ENCODE measurements at places on chromosomes 4 and X.

GRCh38 chr4:38902695-38903094 lies 35.1 kb downstream of the FAM114A1 start:
- DNase-seq = peak; percentile 33

- DNase-seq = no peak
These were observed 19.7 kb downstream of the HERC6 start for GRCh38 chr4:88398381-88398780.

DNA sequence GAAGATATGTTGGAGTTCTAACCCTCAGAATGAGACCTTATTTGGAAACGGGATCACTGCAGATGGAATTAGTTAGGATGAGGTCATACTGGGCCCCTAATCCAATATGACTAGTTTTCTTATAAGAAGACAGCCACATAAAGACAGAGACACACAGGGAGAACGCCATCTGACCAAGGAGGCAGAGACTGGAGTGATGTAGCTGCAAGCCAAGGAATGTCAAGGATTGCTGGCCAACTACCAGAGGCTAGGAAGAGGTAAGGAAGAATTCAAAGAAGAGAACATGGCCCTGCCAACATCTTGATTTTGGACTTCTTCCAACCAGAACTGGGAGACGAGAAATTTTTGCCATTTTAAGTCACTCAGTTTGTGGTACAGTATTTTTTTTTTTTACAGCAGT lies 152.8 kb upstream of the DIPK2B start:
- no peak for DNase-seq

GRCh38 chrX:153430796-153431195 lies 15.1 kb downstream of the TREX2 start:
- no peak for DNase-seq

DNA sequence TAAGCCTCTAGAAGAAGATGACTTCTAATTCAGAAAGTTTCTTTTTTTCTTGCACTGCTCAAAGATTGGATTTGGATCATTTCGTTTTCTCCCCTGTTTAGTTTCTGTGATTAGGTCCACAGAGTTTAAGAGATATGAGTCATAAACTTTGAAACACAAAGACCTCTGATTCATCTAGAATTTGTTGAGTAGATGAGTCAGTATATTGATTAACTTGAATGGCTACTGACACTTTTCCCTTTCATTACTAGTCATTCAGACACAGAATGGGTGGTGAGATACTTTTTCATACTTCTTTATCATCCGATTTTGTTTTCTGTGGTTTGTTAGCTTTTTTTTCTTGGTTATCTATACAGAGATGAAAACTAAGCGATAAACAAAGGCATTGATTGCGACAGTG lies 34.1 kb upstream of the AFF2 start:
- no peak for DNase-seq

- DNase-seq = peak; percentile 30
These were observed 213.4 kb downstream of the TMA16 start for GRCh38 chr4:163707873-163708272.

- peak; percentile 53 for DNase-seq
These were observed 399.7 kb downstream of the PABPC4L start for GRCh38 chr4:133801883-133802282.

GRCh38 chrX:7446815-7447214 lies 298.9 kb upstream of the PUDP start:
- no peak for DNase-seq

DNA sequence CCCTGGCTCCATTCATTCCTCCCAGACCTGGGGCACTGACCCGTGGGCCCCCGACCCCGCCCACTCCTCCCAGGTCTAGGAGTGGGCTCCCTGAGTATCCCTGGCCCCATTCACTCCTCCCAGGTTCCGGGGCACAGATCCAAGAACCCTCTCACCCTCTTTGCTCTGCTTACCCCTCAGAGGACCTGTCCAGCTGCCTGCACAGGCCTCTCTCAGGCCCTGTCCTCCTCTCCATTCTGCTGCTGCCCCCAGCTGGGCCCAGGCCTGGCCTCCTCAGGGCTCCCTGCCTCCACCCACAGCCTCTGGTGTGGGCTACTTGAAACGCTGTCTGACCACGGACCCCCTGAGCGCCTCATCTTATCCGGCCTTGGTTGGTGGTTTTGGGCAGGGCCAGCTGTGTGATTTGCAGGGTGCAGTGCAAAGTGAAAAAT lies 217.7 kb upstream of the PSAPL1 start:
- no peak for DNase-seq

- no peak for DNase-seq
These were observed 23.1 kb upstream of the PLK4 start for GRCh38 chr4:127857641-127858040.

GRCh38 chr4:79687006-79687405 lies 279.0 kb upstream of the GK2 start:
- DNase-seq = no peak

DNA sequence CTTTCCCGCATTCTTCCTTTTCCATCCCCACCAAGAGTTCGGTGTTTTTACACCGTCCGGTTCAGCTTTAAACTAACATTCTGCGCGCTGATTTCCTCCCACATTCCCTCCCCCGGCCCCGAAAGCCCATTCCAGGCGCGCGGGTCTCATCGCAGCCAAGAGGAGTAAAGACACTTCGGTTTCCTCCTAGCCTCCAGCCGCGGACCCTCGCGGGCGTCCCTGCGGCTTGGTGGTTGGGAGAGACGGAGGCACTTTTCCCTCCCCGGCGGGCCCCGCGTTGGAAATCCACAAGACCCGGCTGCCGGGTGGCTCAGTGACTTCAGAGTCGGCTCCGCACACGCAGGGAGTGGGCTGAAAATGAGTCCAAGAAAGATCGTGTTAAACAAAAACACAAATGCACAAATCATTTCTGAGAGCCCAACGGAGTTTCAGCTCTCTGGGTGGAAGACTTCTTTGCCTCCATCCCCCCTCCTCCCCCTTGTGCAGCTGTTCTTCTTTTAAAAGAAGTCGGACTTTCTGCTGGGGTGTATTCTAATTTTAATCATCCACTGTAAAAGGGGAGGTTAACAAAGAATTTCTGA lies 2.0 kb upstream of the ARX start:
- no peak for DNase-seq

DNA sequence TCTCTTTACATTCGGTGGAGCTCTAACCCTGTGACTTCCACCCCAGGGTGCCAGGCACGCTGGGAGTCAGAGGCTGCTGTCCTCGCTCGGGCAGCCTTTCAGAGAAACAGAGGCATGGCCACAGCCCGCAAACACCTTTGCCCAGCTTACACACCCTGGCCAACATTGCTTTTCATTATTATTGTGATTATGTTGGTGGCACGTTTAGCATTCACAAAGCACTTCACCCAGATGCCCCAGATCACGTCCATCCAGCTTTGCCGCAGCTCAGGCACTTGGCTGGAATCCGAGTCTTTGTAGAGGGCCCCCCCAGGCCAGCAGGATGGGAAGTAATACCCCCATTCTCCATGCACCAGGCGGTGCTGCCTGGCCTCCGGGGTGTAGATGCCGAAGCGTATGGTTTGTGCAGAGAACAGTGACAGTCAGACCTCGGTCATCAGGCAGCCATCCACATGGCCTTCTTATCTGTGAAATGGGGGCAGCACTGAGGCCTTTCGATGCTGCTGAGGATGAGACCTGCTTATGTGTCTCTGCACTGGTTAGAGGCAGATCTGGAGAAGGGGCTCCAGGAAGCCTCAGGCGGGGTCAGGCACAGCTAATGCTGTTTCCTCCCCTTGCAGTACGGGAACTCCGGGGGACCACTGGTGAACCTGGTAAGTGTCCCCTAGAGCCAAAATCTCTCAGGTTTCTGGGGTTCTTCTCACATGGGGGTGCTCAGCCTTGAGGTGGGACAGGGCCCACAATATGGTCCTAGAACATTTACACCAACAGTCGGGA lies 22.3 kb downstream of the HTRA3 start:
- DNase-seq = no peak

- peak; percentile 35 for DNase-seq
These were observed 29.2 kb downstream of the NKX1-1 start for GRCh38 chr4:1376841-1377605.

- no peak for DNase-seq
These were observed 36.5 kb downstream of the AFF2 start for GRCh38 chrX:148536961-148537360.

- no peak for DNase-seq
These were observed 201.5 kb downstream of the TBX22 start for GRCh38 chrX:80216086-80216485.

GRCh38 chr4:116599859-116600258 lies 485.5 kb downstream of the TRAM1L1 start:
- DNase-seq = peak; percentile 52

DNA sequence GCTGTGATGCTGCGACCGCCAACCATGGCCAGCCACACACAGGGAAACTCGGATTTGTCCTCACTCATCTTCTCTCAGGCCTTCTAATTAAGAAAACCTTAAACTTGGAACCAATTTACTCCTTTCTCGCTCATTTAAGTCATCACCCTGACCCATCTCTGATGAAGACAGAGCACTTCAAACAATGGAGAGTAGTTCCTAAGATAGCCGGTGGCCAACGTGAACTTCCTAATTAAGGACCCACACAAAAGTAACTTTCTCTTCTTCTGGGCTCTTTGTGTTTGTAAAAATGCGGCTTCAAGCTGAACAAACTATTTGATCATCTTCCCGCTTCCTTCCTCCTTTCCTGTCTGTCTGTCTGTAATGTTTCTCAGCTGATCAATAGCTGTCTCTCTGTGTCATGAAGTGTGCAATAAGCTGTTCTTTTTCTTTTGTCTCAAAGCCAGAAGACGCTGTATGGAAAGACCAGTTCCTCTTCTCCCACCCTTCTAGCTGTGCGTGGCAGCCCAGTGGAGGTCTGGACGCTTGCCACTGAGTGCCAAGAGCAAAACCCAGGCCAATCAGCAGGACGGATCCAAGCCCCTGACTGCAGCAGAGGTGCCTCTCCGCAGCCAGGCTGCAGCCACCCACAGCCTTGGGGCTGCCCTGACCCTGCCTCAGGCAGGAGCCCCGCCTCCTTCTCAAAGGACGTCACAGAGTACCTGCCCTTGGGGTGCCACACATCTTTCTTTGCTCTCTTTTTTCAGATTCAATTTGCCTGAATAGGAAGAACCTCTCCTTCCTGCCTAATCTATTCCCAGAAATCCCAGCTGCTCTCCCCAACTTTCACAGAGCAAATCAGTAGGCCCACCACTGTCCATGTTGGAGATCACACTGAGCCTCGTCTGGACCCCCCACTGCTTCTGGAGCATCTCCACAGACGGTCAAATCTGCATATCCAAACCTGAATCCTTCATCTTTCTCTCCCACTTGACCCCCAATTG lies 59.3 kb downstream of the MAML3 start:
- peak; percentile 57 for DNase-seq

DNA sequence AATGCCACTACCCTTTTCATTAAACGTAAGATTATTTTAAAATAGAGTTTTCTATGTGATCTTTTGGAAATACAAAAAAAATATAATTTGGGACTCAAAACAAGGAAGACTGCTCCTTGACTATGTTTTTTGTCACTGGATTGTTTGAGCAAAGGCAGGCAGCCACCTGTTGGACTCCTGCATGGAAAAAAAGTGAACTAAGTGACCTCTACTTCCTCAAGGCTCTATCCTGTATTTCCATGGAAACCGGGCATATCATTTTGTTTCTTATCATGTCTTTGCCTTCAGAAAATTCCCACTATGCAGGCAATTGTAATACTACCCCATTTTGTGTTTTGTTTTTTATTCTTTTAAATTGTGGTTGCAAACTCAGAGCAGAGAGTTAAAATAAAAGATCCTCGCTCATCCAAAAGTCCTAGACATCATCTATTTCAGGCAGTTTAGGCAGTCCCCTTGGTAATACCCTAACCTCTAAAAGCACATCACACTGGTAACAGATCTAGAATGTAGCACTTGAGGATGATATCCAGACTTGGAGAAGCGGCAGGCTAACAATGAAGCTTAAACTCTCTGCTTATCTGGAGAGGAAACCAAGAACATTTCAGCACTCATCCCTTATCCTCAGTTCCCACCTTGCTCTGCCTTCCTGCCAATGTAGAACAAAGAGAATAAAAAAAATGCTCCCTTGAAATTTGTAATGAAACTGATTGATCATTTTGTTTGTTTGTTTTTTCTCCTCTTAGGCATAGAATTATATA lies 165.7 kb downstream of the BANK1 start:
- no peak for DNase-seq

GRCh38 chr4:56215141-56215783 lies 172.0 kb downstream of the AASDH start:
- no peak for DNase-seq

- no peak for DNase-seq
These were observed 144.8 kb downstream of the FAT4 start for GRCh38 chr4:125459531-125459930.

DNA sequence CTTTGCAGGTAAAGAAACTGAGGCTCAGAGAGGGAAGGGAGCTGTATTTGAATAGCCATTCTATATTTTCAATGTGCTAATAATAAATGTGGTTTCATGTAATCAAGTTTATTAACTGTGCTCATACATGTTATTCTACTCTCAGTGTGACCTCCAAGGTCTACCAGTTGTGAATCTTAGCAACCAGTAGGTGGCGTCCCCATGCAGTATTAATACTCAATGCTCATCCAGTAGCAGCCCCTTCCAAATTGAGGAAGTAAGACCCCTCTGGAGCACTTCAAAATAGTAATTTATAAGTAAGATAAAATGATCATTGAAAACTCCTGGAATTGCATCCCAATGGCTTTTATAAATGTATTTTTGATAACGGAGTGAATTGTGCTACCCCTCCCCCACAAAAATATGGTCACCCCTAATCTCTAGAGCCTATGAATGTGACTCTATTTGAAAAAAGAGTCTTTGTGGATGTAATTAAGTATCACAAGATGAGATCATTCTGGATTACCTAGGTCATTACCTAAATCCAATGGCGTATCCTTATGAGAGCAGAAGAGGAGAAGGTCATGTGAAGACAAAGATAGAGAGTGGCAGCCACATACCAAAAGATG lies 20.4 kb upstream of the SEPSECS start:
- peak; percentile 86 for DNase-seq

GRCh38 chrX:13754765-13755164 lies 20.2 kb downstream of the OFD1 start:
- no peak for DNase-seq

- no peak for DNase-seq
These were observed 167.8 kb downstream of the PCDH10 start for GRCh38 chr4:133316909-133317308.

GRCh38 chr4:33850371-33850902 lies 2393.9 kb downstream of the ARAP2 start:
- DNase-seq = no peak

- DNase-seq = peak; percentile 10
These were observed 18.9 kb upstream of the CABS1 start for GRCh38 chr4:70315928-70316327.

DNA sequence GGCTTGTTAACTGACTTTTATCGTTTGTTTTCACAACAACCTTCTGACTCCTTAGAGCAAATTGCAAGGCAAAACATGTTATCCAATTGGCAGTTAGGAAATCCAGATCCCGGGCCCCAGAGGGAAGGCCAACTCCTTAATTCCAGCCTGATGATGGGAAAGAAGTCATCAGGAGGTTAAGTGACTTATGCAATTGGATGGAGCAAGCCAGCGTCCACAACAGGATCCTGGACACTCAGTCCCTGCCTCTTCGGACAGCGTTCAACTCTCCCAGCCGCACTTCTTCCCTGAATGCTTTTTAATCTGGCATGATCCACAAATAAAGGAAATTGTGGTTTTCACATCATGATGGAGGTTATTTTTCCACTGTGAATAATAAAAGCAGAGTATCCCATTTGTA lies 310.1 kb downstream of the RAB28 start:
- no peak for DNase-seq

All from GM23338 (cell line).